ENCODE measurements at places on chromosomes 5 and 9. TPM values are rescaled to one million over a fixed set of nuclear protein-coding genes. Genes with fewer than 3 reads are reported as not detected.

- DNase-seq: no peak
- H3K27ac ChIP-seq: no peak overlapping the region
- H3K36me3 ChIP-seq: no peaks in the 10 kb centered on the region
- H3K27me3 ChIP-seq: peaks cover 62% of the 10 kb centered on the region
- no peak overlapping the region for H3K4me3 ChIP-seq
These were observed 13.7 kb upstream of the CARTPT start for GRCh38 chr5:71705421-71705820.

DNA sequence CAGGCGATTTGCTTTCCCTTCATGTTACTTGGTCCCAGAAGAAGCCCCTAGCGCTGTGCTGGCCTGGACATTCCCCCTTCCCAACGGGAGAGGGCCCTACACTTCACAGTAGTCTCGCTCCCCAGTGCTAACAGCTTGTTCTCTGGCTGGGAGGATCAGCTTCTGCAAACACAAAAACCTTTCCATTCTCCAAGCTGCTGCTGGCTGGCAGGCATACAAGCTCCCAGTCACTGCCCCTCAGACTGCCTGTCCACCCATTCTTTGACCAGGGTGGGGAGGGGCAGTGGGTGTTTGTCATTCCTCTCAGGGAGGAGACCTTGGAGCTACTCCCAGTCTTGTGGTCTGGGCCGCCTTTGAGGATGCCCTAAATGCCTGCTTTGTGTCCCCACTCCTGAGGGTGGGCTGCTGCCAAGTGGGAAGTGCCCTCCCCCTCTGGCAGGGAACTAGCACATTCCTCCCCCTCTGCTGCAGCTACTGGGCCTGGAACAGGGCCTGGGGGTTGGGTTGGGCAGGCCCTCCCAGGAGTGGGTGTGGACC, 20.8 kb downstream of the ENHO start:
- no peaks in the 10 kb centered on the region for H3K36me3 ChIP-seq
- H3K27ac ChIP-seq: peak overlapping the region; percentile 12
- no peak overlapping the region for H3K4me3 ChIP-seq
- no peaks in the 10 kb centered on the region for H3K27me3 ChIP-seq
- peak; percentile 55 for DNase-seq

- H3K4me1 ChIP-seq: no peaks in the 10 kb centered on the region
- H3K36me3 ChIP-seq: no peaks in the 10 kb centered on the region
- H3K27ac ChIP-seq: no peak overlapping the region
These were observed 170.3 kb upstream of the PRR16 start for GRCh38 chr5:120293796-120294195.

DNA sequence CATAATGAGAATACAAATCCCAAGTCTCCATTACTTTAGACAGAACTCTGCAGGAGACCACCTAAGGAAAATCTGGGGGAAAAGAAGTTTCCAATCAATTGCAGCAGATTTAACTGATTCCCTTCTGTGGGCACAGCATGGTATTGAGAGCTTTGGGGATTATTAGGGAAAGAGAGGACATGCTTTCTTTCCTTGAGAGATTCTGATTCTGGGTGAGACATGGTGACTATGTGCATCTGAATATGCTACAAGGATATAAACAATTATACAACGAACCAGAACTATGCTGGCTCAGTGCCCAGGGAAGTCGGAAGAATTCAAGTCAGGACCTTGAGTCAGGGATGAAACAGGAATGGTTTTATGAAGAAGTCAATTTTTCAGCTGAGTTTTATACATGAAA, 183.7 kb downstream of the PDE4D start:
- H3K4me3 ChIP-seq: no peak overlapping the region
- H3K36me3 ChIP-seq: no peaks in the 10 kb centered on the region
- DNase-seq: no peak
- H3K4me1 ChIP-seq: peaks cover 8% of the 10 kb centered on the region
- no peak overlapping the region for H3K27ac ChIP-seq

DNA sequence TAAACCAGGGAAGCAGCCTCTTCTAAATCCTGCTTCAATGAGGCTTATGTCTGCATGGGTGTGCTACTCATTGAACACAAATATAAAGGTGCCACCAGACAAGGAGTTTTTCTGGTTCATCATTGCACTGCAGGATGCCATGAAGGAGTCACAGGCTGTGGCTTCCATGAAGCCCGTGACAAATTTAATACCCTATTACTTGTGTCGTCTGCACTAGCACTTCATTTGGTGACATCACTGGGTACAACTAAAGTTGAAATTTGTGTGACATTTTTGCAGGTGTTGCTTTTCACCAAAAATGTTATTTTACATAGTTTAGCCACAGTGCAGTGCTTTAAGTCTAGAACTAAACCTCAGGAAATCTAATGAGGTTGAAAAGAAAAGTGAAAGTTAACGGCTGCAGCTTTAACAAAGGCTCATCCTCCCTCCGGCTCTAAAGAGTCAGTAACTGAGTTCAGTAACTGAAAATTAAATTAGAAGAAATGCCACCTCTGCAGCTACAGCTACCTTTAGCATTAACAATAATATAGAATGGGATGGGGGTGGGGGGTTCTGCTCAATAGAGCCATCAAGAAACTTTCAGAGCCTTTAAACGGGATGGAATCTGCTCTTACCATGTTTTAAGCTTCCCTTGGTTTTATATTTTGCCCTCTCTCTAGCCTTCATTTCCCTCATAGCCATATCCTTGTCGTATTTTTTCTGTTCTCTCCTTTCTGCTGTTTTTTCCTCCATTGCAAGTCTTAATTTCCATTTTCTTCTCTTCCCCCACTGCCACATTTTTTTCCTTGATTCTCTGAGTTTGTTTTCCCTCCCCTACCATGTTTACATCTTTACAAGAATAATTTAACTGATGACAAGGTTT, 233.8 kb upstream of the TMEM161B start:
- H3K4me1 ChIP-seq: peaks cover 4% of the 10 kb centered on the region
- no peaks in the 10 kb centered on the region for H3K27me3 ChIP-seq
- no peaks in the 10 kb centered on the region for H3K36me3 ChIP-seq
- peak overlapping the region; percentile 50 for H3K27ac ChIP-seq
- peak overlapping the region; percentile 65 for H3K4me3 ChIP-seq
- no peak for DNase-seq

- H3K4me1 ChIP-seq: peaks cover 7% of the 10 kb centered on the region
- H3K27me3 ChIP-seq: no peaks in the 10 kb centered on the region
- no peak for DNase-seq
- no peak overlapping the region for H3K4me3 ChIP-seq
- no peaks in the 10 kb centered on the region for H3K36me3 ChIP-seq
These were observed 43.8 kb downstream of the PRR16 start for GRCh38 chr5:120507800-120508463.

DNA sequence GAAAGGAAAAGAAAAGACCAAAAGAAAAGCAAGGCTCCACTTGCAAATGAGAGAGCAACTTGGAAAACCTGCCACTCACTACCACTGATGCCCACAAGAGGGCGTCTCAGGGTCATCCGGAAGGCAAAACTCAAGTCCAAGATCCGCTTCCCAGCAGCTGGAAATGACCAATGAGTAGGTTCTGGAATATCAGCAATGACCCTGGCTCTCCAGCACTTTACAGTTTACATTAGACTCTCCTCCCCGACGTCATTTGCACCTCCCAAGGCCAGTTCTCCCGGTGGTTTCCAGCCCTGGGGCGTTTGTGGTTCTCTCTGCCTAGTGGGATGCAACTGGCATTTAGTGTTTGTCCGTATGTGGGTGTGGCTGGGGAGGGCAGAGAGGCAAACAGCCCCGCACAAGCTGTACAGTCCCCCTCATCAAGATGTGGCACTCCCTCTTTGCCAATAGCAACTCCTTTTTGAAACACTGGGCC, 193.8 kb upstream of the ZNF618 start:
- peak; percentile 62 for DNase-seq
- no peak overlapping the region for H3K4me3 ChIP-seq
- peaks cover 26% of the 10 kb centered on the region for H3K27me3 ChIP-seq
- no peaks in the 10 kb centered on the region for H3K4me1 ChIP-seq
- H3K27ac ChIP-seq: no peak overlapping the region

GRCh38 chr5:126052791-126053190, 370.4 kb upstream of the GRAMD2B start:
- H3K36me3 ChIP-seq: no peaks in the 10 kb centered on the region
- H3K4me1 ChIP-seq: peaks cover 19% of the 10 kb centered on the region
- H3K27me3 ChIP-seq: no peaks in the 10 kb centered on the region
- no peak for DNase-seq
- no peak overlapping the region for H3K27ac ChIP-seq

GRCh38 chr9:124220946-124221451, 36.8 kb upstream of the NEK6 start:
- H3K36me3 ChIP-seq: no peaks in the 10 kb centered on the region
- H3K27ac ChIP-seq: peak overlapping the region; percentile 71
- H3K4me1 ChIP-seq: peaks cover 41% of the 10 kb centered on the region
- H3K4me3 ChIP-seq: peak overlapping the region; percentile 21
- H3K27me3 ChIP-seq: no peaks in the 10 kb centered on the region

GRCh38 chr5:130168211-130168610, 263.9 kb downstream of the CHSY3 start:
- H3K27ac ChIP-seq: no peak overlapping the region
- no peaks in the 10 kb centered on the region for H3K4me1 ChIP-seq
- no peaks in the 10 kb centered on the region for H3K27me3 ChIP-seq
- no peak for DNase-seq
- H3K36me3 ChIP-seq: no peaks in the 10 kb centered on the region

GRCh38 chr5:66015196-66015960, 89.0 kb downstream of the ERBIN start:
- DNase-seq: no peak
- peaks cover 11% of the 10 kb centered on the region for H3K4me1 ChIP-seq
- H3K27ac ChIP-seq: no peak overlapping the region
- H3K36me3 ChIP-seq: peaks cover 14% of the 10 kb centered on the region
- no peak overlapping the region for H3K4me3 ChIP-seq
- no peaks in the 10 kb centered on the region for H3K27me3 ChIP-seq

DNA sequence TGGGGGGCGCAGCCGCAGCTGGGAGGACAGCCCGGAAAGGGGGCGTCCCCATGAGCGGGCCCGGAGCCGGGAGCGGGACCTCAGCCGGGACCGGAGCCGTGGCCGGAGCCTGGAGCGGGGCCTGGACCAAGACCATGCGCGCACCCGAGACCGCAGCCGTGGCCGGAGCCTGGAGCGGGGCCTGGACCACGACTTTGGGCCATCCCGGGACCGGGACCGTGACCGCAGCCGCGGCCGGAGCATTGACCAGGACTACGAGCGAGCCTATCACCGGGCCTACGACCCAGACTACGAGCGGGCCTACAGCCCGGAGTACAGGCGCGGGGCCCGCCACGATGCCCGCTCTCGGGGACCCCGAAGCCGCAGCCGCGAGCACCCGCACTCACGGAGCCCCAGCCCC, 47.0 kb downstream of the TJP2 start:
- H3K36me3 ChIP-seq: peaks cover 73% of the 10 kb centered on the region
- peaks cover 37% of the 10 kb centered on the region for H3K4me1 ChIP-seq
- DNase-seq: no peak
- no peak overlapping the region for H3K4me3 ChIP-seq

DNA sequence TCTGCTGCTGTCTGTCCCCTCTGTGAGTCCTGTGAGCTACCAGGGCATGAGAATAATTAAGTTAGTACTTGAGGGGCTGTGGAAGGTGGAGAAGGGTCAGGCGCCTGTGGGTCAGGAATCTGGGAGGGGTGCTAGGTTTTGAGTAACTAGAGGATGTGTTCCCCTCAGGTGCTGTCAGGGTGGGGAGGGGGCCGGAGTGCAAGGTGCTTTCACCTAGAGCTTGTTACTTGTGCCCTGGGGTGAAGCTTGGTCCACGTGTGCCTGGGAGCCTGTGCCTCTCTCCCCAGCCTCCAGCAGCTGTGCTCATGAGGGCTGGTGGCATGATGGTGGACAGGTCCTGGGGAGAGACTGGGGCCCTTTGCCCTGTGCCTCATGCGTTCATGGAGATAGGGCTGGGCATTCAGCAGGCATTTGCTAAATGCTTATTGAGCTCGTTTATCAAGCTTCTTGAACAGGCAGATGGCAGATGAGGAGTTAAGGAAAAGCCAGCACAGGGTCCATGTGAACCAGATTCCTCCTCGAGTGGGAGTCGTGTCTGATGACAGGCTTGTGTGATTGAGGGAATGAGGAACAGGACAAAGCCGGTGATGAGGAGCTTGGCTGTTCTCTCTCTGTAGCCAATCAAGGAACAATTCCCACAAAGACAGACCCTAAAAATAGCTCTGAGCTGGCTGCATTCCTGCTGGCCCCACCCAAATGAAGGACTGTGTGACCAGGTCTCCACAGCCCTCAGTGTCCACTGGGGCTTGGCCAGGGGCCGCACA, 40.9 kb downstream of the CACNA1B start:
- DNase-seq: peak; percentile 18
- no peak overlapping the region for H3K27ac ChIP-seq
- peaks cover 20% of the 10 kb centered on the region for H3K27me3 ChIP-seq
- H3K36me3 ChIP-seq: no peaks in the 10 kb centered on the region
- H3K4me1 ChIP-seq: peaks cover 14% of the 10 kb centered on the region

GRCh38 chr5:103605277-103605676, 42.7 kb upstream of the NUDT12 start:
- no peaks in the 10 kb centered on the region for H3K36me3 ChIP-seq

DNA sequence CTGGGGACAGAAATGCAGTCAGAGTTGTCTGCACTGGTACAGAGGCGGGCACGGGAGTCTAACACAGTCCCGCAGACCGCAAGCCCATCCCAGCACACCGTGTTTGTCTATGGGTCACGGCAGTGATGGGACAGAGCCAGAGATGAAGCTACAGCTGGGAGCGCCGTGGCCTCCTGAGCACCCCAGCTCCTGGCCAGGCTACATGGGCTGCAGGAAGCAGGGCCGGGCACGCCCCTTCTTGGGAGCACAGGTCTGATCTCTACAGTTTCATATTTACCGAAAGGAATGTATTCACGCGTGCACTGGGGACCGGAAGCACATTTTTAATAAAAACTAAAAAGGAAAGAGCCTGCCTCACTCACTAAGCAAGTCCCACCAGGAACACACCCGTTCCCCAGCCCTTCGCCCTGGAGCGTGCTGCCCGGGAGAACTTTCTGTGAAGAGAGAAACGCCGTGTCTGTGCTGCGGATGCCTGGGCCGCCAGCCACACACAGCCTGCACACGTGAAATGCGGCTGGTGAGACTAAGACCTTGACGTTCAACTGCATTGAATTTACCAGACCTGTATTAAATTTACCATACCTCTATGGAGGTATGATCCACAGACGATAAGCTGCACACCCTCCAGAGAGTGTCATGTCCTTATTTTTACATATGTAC, 81.1 kb downstream of the VAV2 start:
- no peak overlapping the region for H3K4me3 ChIP-seq
- DNase-seq: no peak
- no peak overlapping the region for H3K27ac ChIP-seq
- H3K36me3 ChIP-seq: no peaks in the 10 kb centered on the region

GRCh38 chr9:110069326-110070248, 138.4 kb downstream of the C9orf152 start:
- no peaks in the 10 kb centered on the region for H3K27me3 ChIP-seq
- no peak for DNase-seq
- no peaks in the 10 kb centered on the region for H3K36me3 ChIP-seq
- H3K4me1 ChIP-seq: peaks cover 100% of the 10 kb centered on the region
- H3K27ac ChIP-seq: peak overlapping the region; percentile 74
- no peak overlapping the region for H3K4me3 ChIP-seq

Gene RETREG1
- 269 TPM for total RNA-seq

Gene PCDHGA3
- total RNA-seq: 12.2 TPM

Gene CDK7
- total RNA-seq: 10.5 TPM

Gene CCDC180
- 2.4 TPM for total RNA-seq

Gene PAPPA
- total RNA-seq: 0.69 TPM

Gene QRFP
- total RNA-seq: not detected

Gene PPP2R2B
- total RNA-seq: 0.11 TPM

Gene SH2D3C
- 18.2 TPM for total RNA-seq

Gene TSSK1B
- total RNA-seq: not detected

Gene FCN2
- total RNA-seq: not detected

Gene LTC4S
- 10.9 TPM for total RNA-seq

Gene PCDHB15
- total RNA-seq: 2.8 TPM

Gene ARL14EPL
- not detected for total RNA-seq

All from left ventricle myocardium inferior (tissue), 1 donor.